ENCODE measurements at places on chromosomes 1 and 21. TPM values are rescaled to one million over a fixed set of nuclear protein-coding genes. Genes with fewer than 3 reads are reported as not detected.
A peak's percentile ranks its signal among the peaks of the same experiment; 100 is the strongest.

Gene SHC1
- 62.1 TPM for total RNA-seq

DNA sequence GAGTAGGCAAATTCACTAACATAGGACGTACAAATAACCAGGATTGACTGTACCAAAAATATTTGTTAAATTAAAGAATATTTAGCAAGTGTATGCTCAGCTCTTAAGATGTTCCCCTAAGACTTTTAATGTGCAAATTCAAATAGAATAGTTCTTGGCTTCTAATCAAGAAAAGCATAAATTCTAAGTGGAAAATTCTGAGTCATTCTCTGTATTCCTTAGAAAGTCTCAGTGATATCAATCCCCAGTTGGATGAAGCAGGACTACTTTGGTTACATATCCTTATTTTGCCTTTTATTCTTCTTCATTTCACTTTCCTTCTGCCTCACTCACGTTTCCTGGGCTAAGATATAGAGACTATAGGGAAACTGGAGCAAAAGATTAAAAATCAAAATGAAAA, 130.2 kb downstream of the IFI44 start:
- no peak for DNase-seq

GRCh38 chr1:152795686-152796085, 835 bp upstream of the LCE1D start:
- no peak for DNase-seq

- no peak for DNase-seq
These were observed 143.6 kb upstream of the CD34 start for GRCh38 chr1:208054485-208054884.

DNA sequence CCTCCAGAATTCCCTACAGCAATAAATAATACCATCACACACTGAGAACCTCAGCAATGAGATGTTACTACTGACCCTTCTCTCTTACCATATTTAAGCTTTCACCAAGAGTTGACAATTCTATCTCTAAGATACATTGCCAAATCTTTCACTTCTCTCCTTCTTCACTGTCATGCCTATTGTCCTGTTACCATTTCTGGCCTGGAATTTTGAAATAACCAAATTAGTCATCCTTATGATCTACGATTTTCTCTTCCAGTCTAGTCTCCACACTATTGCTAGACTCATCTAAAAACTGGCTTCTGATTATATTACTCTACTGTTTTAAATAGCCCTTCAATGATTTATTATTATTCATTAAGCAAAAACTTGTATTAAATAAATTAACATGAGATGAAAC, 656.1 kb upstream of the ADGRL4 start:
- DNase-seq: no peak

- no peak for DNase-seq
These were observed 244.6 kb upstream of the NEGR1 start for GRCh38 chr1:72526926-72527325.

DNA sequence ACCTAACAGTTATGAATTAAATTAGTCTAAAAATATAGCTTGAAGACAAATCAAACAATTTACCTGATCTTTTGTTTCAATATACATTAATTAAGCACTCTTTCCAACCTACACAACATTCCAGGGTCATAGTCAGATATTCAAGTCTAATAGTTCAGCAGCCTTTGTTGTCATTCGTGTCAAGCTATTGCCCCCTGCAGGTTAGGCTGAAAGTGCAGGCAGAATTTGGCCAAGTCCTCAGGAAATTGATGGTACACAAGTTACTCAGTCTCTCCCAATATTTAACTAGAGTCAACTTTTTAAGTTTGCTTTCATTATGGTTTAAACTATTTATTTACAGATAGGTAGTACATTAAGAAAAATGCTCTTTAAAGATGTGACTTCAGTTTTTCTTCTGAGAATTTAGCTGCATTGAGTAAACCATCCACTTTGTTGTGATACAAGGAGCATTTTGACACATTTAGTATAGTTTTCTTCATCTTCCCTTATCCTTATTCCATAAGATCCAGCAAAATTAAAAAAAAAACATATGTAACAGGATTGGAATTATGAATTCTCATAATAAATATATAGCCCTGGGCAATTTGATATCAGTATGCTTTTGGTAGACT, 130.3 kb upstream of the DPYD start:
- DNase-seq: peak; percentile 48

DNA sequence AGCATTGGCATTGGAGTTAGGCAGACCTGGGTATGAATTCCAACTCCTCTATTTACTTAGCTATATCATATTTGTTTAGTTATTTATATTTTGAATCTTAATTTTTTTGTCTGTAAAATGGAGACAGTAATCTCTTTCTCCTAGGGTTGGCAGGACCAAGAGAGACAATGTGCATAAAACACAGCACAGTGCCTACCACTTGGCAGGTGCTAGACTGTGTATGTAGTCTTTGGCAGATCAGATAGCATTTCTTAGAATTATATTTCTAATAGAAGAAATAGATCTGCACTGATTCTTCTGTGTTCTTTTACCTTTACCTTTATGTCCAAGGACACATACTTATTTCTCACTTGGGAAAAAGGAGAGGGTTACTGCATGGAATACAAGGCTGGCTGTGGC, 177.2 kb downstream of the GIPC2 start:
- no peak for DNase-seq

GRCh38 chr1:197435224-197435623, 167.2 kb downstream of the CRB1 start:
- no peak for DNase-seq

DNA sequence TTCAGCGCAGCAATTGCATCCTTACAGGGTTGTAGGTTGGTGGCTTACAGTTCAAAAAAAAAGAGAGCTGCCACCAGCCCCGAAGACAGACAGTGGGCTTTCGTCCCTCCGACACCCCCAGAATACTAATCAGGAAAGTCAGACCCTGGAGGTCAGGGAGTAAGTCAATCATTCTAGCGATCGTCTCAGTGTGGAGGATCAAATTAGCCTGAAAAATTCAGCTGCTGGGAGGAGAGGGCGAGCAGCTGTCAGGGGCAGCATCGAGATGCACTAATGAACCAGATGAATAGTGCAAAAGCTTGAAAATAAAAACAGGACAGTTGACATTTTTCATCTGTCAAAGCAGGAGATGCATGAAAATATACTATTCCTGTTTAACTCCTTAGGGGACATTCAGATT, 138.4 kb downstream of the NEK7 start:
- DNase-seq: no peak

- no peak for DNase-seq
These were observed 127.9 kb downstream of the PTPRU start for GRCh38 chr1:29364101-29364678.

GRCh38 chr1:22712502-22713271, 2.0 kb downstream of the EPHB2 start:
- DNase-seq: no peak

- DNase-seq: no peak
These were observed 258.7 kb upstream of the DMRTA2 start for GRCh38 chr1:50681931-50682330.

DNA sequence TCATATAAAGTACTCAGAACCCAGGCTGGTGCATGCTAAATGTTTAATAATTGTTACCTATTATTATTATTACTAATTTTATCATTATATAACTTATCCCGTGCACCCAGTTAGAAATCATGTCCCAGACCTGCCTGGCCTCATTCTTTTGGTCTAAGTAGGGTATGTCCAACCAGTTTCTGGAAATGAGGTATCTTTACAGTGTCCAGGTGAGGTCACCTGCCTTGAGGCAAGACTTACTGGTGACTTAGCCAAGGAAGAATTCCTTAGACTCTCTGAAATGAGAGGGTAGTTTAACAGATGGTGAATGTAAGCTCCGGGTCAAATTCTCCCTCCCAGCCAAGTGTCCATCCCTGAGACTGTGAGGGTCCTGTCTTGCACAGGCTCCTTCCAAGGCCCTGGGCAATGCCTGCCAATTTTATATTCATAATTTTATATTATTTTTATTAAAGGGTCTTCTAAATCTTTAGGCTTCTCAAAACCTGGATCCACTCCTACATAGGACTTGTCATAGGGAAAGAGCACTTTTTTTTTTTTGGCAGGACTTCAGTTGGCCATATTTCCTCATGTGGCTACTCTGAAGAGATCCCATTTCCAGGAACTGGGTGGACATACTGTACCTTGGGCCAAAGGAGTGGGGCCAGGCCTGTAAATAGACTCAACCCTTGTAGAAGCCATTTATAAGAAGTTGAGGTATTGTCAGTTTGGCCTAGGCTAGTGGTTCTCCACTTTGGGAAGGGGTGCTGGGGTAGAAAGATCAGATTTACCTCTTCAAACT, 96.7 kb upstream of the KCNA3 start:
- no peak for DNase-seq

- peak; percentile 30 for DNase-seq
These were observed 46.7 kb downstream of the GALNT2 start for GRCh38 chr1:230113593-230114236.

- DNase-seq: no peak
These were observed 1.0 kb upstream of the ARID1A start for GRCh38 chr1:26694638-26695355.

DNA sequence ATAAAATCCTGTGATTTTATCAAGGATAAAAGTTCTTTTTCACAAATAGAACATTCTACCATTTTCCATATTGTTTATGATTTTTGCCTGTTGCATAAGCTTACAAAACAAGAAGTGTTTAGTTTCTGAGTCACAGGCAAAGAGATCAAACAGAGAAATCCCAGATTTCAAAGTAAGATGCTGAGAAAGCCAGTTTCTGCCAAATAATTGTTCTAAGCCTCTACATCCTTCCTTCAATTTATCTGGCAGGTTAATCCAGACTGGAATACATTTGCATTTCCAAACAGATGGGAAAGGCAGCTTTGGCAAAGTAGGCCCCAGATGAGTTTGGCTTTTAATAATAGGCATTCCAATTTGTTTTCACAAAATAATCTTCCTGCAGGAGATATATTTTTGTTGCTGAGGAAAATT, 2.5 kb downstream of the SLC1A7 start:
- no peak for DNase-seq

DNA sequence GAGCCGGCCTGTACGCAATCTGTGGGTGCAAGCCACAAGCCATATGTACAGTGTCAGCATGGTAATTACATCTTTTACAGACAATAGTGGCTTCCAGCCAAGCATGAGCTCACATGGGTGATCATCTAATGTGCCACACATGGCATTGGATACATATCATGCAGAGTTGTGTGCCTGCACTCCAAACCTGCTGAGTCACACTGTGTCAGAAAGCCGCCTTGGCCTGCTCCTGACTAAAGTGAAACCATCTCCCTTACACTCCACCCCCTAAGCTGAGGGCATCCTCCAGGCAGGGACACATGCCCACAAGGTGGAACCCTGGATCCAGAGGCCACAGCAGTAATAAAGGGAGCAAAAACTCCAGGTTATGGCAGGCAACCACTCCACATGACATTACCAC, 72.5 kb downstream of the KCNT2 start:
- no peak for DNase-seq
